ENCODE measurements at places on chromosomes 16 and 17.

- DNase-seq: no peak
Observed at GRCh38 chr17:1078831-1079561, 82.1 kb downstream of the TIMM22 start.

GRCh38 chr17:732067-732901 is at the start of gene TLCD3A:
TSS of gene TLCD3A (plus strand) at chr17:732596. CDS start at chr17:732648, 52 bp downstream.
- peak; percentile 45 for DNase-seq

DNA sequence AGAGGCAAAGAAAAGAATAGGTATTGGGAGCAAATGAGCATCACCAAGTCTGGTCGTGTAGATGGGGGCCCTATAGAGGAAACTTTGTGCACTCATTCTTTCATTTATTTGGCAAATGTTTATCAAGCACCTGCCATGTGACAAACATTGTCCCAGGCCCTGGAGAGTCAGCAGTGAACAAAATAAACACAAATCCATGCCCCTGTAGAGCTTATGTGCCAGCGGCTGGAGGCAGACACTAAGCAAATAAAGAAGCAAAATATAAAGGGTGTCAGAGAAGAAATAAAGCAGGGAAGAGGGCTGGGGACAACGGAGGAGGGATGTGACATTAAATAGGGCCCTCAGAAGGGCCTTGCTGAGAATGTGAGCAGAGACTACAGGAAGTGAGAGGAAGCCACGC is 45.5 kb downstream of the KATNIP start:
- no peak for DNase-seq

DNA sequence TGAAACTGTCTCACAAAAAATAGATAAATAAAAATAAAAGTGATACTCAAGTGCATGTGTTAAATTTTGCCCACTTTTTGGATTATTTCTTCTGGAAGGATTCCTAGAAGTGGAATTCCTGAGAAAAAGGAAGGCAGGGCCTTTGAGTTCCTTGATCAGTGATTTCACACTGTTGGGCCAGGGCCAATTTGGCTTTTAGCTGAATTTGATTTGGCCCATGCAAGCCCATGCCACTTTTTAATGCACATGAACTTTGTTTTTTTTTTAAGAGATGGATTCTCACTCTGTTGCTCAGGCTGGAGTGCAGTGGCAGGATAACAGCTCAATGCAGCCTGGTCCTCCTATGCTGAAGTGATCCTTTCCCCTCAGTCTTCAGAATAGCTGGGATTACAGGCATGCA is 96.3 kb downstream of the TNFRSF13B start:
- DNase-seq: no peak

GRCh38 chr17:32777436-32777835 is 99.5 kb downstream of the MYO1D start:
- no peak for DNase-seq

- no peak for DNase-seq
Observed at GRCh38 chr16:6258056-6258455, 1074.6 kb upstream of the RBFOX1 start.

- no peak for DNase-seq
Observed at GRCh38 chr17:79927136-79927661, 88.0 kb upstream of the CBX4 start.

DNA sequence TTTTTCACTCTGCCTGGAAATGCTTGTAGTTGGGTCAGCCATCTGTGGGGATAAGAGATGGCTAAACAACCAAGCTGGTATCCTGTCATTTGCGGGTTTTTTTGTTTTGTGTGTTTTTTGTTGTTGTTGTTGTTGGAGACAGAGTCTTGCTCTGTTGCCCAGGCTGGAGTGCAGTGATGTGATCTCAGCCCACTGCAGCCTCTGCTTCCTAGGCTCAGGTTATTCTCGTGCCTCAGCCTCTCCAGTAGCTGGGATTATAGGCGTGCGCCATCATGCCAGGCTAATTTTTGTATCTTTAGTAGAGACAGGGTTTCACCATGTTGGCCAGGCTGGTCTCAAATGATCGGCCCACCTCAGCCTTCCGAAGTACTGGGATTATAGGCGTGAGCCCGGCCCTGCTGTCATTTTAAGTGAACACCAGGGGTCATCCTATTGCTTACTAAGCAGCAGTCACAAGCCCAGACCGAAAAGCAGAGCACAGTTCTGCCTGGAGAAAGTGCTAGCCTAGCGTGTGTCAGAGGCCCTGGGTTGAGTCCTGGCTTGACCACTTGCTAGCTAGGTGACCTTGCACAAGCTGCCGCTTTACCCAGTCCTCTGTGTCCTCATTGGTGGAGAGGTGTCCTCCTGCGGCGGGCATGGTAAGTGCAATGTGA is 4.6 kb downstream of the SMCR8 start:
- no peak for DNase-seq

DNA sequence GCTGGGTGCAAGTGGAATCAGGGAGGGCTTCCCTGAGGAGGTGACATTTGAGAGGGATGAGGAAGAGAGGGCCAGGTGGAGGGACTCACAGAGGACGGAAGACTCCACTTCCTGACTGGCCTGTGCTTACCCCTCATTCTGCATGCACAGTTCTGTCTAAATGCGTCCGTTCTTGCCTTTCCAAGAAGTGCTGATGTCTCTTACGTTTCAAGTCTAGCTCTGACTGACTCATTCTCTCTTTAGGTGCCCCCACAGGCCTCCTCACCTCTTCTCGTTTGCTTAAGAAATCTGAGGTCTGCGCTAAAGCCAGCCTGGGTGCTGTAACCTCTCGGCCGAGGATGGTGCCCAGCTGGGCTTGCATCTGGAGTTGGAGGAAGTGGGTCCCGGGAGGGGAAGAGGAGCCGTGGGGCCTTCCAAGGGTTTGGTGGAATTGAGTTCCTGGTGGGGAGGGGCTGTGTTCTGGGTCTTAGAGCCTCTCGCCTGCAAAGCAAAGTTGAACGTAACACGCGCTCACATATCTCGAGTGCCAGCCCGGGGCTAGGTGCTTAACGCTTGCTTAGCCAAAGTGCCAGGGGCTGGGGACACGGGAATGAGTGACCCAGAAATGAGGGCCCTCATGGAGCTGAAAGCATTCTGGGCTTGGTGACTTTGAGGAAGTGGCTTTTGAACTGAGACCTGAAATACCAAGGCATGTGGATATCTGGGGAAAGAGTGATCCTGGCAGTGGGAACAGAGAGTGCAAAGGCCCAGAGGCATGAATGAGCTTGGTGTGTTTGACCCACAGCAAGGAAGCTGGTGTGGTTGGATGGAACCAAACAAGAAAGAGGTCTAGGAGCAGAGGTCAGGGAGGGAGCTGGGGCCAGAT is 4.8 kb downstream of the IL4R start:
- DNase-seq: peak; percentile 48

DNA sequence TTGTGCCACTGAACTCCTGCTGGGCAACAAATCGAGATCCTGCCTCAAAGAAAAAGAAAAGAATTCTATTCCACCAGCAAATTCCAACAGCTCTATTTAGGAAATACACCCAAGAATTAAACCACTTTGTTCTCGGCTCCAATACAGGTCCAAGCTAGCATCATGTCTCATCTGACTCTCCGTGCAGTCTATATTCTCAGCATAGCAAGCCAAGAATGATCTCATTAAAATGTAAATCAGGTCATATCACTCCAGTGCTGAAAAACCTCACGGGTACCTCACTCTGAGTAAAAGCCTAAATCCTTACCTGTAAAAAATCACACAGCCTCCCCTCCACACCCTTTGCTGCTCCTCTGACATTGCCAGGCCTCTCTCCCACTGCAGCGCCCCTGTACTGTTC is 23.9 kb downstream of the UBE2G1 start:
- no peak for DNase-seq

GRCh38 chr16:19696328-19696727 is 21.7 kb downstream of the KNOP1 start:
- no peak for DNase-seq
